Stimulated activated CD4-positive, alpha-beta T cell treated with anti-CD3 and anti-CD28 coated beads, Interleukin-2, amount 100 ng/mL, for 24 hours (primary cell): ENCODE measurements at places on chromosomes 5 and 9.

GRCh38 chr9:70479880-70480291, 65.4 kb upstream of the KLF9 start:
- DNase-seq = no peak

DNA sequence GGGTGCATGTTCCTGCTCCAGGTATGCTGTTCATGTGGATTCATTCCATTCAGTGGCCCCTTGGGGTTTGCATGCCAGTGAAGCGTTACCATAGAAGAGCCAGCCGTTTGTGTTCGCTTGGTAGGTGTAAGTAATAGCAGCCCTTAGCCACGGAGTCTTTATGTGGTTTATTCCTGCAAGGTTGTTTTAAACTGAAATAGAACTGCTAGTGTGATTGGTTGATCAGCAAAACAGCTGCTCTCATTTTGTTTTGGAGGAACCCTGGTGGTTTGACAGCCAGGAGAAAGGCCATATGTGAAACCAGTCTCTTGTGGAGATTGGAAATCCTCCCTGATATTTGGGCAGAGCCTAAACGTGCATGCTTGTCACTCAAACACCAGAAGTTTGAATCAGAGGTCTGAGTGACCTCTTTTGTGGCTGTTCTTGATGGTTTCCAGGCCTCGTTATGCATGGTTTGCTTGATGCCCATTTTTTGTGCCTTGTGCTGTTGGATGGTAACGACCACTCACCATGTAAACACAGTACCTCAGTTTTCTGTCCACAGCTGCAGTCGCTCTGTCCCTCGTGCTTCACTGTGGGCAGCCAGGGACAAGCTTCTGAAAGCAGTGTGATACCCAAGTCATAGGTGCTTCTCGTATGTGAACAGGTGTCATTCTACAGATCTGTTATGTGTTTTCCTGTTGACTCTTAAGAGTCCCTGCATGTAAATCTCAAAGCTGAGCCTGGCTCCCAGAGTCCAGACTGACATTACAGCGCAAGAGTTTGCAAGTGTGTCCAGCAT, 58.3 kb upstream of the NXNL2 start:
- no peak for DNase-seq

- DNase-seq = no peak
Measured at GRCh38 chr5:147935032-147935431, 28.7 kb upstream of the C5orf46 start.

DNA sequence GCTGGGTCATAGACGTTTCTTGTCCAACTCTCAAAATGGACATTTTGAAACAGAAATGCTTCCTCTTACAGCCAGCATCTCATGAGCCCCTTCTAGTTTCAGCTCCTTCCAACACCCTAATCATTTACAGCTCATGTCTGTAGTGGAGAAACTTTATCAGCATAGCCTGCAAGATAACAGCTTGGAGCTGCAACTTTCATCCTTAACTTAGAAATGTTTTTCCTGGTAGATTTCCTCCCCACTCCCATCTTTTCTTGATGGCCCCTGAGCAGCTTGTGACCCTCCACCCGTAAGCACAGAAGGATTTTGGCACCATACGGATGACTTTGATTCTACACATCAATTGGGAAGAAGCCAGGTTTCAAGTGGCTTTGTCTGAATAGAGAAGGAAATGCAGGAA, 53.5 kb upstream of the TGFBR1 start:
- DNase-seq = no peak

DNA sequence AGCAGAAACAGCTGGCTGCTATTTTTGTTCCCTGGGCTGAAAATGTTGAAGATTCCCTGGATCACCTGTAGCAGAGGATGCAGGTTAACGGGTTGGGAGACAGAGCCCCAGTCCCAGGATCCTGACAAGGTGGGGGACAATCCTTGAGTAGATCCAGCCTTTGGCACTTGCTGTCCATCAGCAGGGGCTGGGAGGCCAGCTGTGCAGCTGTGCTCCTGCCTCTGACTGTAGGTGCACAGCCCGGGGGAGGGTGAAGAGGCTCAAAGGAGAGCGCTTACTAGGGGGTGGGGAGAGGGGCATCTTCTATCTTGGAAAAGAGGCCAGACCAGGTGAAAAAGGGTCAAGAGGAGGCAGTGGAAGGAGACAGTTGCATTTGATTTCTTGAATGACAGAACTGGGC, 3.5 kb upstream of the DDX41 start:
- no peak for DNase-seq

DNA sequence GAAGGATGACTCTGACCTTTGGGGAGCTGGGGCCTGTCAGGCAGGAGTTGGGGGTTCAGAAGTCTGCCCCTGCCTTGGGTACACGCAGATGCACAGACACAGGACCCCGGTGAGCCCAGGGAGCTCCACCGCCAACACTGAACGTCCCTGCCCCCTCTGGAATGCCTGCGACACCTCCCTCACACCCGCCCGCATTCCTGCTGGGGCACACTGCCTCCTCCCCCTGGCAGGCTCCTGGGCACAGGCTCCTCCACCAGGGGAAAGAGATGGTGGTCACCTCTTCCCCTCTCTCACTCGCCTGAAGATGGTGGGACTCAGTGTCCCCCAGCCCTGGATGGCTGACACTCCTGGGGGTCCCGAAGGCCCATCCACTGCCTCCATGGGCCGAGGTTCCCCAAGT, 12.0 kb downstream of the CRB2 start:
- DNase-seq = no peak

DNA sequence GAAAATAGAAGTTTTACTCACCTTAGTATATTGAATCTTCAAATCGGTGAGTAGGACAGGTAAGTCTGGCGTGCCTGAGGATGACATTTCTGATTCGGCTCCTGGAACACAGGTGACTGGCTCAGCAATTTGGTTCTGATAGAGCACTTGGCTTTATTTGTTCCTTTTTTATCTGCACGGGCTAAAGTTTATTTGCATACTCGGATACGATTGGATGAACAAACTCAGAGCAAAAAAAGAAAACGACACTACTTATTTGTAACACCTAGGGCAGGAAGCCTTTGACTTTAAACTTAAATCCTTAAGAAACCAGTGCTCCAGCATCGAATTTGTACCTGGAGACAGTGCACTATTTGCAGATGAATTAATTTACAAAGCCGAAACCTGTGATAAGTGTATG, at the start of gene ALDH1A1:
ALDH1A1 (minus strand) TSS at position 140 of the 400 bp plus-strand sequence; CDS start at position 87, 53 bp downstream.
- no peak for DNase-seq

GRCh38 chr9:98809311-98810101, 2.0 kb downstream of the GALNT12 start:
- DNase-seq = no peak

DNA sequence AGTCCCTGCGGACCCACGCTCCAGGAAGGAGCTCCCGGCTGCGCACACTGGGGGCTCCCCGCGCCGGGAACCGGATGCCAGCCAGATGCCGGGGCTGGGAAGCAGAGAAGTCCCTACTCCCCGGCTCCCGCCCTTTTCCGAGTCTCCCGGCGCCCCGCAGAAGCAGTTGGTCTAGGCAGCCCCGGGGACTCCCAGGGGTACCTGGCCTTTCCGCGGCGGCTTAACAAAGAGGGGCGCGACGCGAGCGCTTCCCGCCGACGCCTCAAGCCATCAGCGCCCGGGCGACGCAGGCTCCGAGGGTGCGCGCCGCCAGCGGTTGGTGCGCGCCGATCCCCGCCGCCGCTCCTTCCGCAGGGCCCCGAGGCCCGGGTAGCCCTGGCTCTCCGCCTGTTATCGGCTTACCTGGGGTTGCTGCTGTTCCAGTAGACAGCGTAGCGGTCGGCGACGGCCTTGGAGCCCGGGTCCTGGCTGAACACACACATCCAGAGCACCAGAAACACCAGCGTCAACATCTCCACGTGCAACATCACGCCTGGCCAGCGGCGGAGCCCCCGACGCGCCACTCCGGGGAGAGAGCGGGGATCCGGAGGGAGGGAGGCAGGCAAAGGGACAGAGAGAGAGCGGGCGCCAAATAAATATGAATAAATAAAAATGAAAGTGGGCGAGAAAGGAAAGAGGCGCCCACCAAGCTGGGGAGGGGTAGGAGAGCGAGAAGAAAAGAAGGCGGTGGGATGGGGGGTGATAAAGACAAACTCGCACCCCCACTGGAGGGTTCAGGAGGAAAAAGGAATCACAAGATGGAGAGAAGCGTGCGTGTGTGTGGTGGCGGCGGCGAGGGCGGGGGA, 428 bp downstream of the EFNA5 start:
- no peak for DNase-seq

- no peak for DNase-seq
Measured at GRCh38 chr9:107890921-107891465, 401.4 kb upstream of the KLF4 start.
